ENCODE measurements at places on chromosomes 3 and 15. TPM values are rescaled to one million over a fixed set of nuclear protein-coding genes. Genes with fewer than 3 reads are reported as not detected.

Gene RASL12
- not detected for total RNA-seq

- no peaks in the 10 kb centered on the region for H3K27me3 ChIP-seq
- H3K27ac ChIP-seq = no peak overlapping the region
- no peak overlapping the region for H3K4me3 ChIP-seq
Measured at GRCh38 chr15:65785151-65785550, 6.9 kb downstream of the DENND4A start.

Gene AQP9
- not detected for total RNA-seq

Gene PHC3
- 98.7 TPM for total RNA-seq

DNA sequence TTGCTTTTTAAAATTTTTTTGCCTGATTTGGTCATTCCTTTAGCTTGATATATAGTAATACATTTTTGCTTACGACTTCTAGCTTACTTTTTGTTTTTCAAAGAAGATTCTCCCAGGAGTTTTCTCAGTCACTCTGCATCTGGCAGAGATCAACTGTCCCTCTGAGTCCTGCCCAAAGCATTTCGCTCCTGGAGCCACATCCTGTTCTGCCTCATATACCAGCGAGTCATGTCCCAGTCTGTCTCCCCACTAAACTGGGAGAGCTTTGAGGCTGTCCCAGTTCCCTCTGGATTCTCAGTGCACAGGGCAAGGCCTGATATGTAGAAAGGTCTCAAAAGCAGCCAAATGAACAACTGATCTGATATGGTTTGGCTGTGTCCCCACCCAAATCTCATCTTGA lies 326.3 kb downstream of the ARRDC4 start:
- H3K4me3 ChIP-seq = no peak overlapping the region
- no peaks in the 10 kb centered on the region for H3K36me3 ChIP-seq
- ATAC-seq = no peak
- H3K27ac ChIP-seq = no peak overlapping the region

DNA sequence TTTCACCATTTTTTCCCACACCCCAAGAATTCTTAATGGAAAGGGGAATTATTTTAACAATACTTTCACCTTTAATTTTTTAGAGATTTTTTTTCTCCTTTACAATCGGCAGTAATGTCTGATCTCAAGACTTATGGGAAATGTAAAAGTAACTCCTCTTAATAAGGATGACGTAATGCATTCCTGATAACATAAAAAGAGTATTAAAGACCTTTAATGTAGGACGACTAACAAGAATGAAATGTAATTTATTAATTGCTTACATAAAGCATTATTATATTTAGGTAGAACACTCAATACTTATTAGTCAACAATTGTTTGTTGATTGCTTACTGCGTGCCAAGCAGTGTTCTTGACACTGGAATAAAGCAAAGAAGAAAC lies 416.8 kb upstream of the NAALADL2 start:
- peaks cover 15% of the 10 kb centered on the region for H3K27me3 ChIP-seq
- H3K27ac ChIP-seq = no peak overlapping the region
- ATAC-seq = no peak
- H3K4me3 ChIP-seq = no peak overlapping the region

GRCh38 chr3:4771243-4771642 lies 208.0 kb upstream of the BHLHE40 start:
- ATAC-seq = no peak
- no peak overlapping the region for H3K4me3 ChIP-seq
- no peak overlapping the region for H3K27ac ChIP-seq
- H3K4me1 ChIP-seq = peaks cover 23% of the 10 kb centered on the region
- peaks cover 61% of the 10 kb centered on the region for H3K36me3 ChIP-seq

- no peak overlapping the region for H3K27ac ChIP-seq
- no peak overlapping the region for H3K4me3 ChIP-seq
- H3K36me3 ChIP-seq = no peaks in the 10 kb centered on the region
- no peak for ATAC-seq
- peaks cover 9% of the 10 kb centered on the region for H3K27me3 ChIP-seq
Measured at GRCh38 chr3:8490079-8490552, 11.5 kb upstream of the LMCD1 start.

DNA sequence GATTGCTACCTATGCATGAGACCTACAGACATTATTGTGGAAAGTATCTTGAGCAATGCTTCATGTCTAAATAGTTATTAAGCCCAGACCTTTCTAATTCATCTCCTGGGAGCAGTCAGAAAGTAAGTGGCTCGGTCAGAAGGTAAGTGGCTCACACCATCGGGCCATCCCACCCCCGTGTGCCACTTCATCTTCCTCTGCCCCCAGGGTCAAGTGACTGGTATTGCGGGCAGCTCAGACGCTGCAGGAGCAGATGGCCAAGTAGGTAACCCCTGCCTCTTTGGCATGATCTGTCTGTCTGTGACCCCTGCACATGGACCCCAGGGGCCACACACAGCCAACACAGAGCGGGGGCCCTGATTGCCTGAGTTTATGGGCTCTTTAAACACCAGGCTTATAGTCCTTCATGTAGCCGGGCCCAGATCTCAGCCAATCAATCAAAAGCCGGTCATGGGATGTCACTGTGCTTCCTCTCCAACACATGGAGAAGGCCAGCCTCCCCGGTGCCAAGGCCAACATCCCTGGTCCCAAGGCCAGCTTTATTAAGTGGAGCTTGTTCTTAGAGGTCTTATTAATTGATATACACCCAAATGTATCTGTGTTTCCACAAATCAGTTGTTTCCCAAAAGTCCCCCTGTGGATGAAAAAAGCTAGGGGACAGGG lies 42.9 kb downstream of the LARP6 start:
- H3K36me3 ChIP-seq = no peaks in the 10 kb centered on the region
- no peak overlapping the region for H3K27ac ChIP-seq
- no peak for ATAC-seq
- H3K4me3 ChIP-seq = no peak overlapping the region

Gene COLQ
- total RNA-seq = 6.1 TPM

GRCh38 chr3:100423611-100424010 lies 22.3 kb downstream of the LNP1 start:
- peaks cover 2% of the 10 kb centered on the region for H3K4me1 ChIP-seq
- no peak overlapping the region for H3K27ac ChIP-seq
- H3K27me3 ChIP-seq = peaks cover 7% of the 10 kb centered on the region
- H3K36me3 ChIP-seq = no peaks in the 10 kb centered on the region
